Kidney (tissue), 22 donors: ENCODE measurements at places on chromosomes 3 and 15.

DNA sequence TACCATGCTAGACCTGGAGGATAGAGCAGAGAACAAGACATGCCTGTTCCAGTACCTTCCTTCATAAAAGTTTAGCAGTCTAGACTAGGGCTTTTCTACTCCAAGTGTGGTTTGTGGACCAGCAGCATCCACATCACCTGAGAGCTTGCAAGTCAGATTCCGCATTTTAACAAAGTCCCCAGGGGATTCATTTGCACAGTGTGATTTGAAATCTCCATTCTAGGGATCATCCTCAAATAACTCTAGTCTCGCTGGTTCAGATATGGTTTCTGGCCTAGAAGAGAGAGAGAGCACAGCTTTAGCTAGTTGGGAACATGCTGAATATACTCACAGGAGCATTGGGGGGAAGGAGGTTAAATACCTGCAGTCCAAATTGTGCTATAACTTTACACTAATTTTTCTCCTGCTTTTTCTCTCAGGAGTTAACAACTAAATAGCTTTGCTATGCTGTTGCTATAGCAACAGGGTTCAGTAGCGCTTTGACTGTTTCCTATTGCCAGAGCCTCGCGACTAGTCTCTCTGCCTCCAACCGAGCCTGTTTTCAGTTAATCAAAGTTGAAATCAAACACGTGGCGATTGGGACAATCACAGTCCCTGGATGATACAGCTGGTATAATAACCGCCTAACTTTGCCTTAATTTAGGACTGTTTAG, 64.0 kb upstream of the RASGRF1 start:
- DNase-seq = no peak

DNA sequence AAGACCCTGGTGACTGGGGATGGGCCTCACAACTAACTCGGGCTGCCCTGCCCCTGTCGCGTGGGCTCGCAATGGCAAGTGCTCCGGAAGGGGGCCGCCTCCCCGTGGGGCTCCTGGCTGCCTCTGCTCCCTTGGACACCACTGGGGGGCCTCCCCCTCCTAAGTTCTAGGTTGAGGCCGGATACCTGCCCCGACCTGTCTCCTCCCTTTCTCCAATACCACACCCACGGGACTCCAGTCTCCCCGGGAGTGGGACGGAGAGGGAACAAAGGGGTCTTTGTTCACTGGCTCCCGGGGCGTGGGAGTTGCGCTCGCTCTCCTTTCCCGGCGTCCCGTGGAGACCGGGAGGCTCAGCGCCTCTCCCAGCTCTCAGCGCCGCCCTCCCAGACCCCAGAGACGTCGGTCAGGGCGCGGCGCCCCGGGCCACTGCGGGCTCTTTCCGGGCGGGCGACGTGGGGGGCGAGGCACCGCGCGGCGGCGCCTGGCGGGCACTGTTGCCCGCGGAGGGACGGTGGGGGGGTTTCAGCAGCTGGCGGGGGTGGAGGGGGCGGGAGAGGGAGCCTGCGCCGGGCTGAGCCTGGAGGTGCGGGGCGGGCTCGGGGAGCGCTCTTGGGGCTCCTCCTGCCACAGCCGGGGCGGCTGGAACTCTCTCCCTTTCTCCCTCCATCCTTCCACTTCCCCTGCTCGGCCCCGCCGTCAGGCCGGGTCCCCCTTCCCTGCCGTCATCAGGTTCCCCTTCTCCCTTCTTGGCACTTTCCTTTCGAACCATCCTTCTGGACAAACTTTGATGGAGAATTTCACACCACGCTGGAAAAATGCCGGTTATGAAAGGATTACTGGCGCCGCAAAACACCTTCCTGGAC, at the start of gene KCNH8:
KCNH8 (plus strand) TSS at position 606 of the 863 bp plus-strand sequence; CDS start at position 816, 210 bp downstream.
- DNase-seq = peak; percentile 64

GRCh38 chr3:125140818-125141595, 71.5 kb downstream of the SLC12A8 start:
- DNase-seq = no peak

DNA sequence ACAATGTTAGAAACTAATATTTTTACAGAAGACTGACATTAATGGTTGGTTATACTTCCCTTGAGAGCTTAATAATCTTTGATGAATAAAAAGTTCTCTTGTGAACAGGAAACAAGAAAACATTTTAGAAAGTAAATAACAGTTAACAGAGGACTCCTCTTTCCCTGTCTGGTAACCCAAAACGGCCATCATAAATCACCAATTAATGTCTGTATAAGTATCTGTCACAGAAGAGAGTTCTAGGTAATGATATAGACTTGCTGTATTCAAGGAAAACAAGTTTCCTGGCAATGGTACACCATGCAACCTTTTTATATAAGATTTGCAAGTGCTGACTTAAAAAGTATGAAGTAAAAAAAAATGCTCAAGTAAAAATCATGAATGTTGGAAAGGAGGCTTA, 426.7 kb downstream of the SOX2 start:
- DNase-seq = no peak

DNA sequence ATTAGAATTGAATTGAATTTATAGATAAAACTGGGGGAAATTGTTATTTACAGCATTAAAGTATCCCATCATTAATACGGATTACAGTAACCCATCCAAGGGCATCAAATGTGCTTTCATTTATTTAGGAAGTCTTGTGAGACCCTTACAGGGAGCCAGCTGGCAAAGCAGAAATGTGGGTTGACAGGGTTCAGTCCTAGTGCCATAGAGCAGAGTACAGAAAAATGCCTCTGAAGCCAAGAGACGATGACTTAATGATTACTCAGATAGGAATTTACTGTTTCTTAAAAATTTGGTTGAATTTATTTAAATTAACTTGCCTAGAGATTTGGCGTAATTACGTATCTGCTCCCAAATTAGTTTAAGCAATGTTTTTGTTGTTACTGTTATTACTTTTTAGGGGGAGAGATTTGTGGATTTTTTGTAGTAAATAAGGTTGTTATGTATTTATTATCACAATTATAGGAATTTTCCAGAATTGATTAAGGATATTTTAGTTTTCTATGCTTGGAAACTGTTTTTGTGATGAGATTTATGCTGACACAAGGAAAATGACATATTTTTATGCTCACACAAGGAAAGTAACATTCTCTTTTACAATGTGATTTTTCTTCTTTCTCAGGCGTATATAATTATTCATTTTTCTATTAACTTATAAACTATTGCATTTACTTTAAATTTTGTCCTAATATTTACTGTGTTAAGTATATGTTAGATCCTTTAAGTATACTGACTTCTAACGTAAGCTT, 152.0 kb downstream of the EPHA6 start:
- DNase-seq = no peak

DNA sequence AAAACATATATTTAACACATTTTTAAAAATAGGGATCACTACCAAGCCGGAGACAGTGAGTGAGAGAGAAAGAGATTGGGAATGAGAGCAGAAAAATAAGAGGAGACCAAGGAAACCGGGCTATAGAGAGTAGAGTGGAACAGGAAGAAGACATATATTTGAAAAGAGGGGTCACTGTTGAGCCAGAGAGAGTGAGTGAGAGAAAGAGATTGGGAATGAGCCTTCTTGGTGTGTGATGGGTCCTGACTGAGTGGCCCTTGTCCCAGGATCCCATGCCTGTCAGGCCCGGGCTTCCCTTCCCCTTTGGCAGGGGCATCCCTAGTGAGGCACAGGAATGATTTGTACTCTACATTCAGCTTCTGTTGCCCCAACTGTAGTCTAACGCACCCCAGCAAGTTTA, 646.6 kb downstream of the NTRK3 start:
- DNase-seq = no peak

GRCh38 chr3:24545887-24546286, 51.2 kb upstream of the THRB start:
- DNase-seq = no peak

- no peak for DNase-seq
Observed at GRCh38 chr15:68333775-68334470, 56.4 kb downstream of the FEM1B start.

DNA sequence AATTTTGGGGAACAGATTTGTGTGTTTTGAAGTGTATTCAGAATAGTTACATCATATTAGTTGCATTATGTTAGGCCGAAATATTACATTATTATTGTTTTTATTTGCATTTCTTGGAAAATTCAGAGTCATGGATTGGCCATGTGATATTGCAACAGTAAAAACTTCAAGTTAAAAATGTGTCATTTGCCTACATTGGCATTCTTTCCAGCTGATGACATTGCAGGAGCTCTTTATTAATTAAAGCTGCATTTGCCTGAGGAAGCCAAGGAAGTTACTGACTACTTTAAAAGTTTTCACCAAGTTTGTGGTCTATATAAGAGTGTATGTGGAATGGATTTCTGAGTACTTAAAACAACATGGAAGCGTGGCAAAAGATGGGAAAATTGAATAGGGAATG, 726.4 kb upstream of the SGO1 start:
- no peak for DNase-seq

DNA sequence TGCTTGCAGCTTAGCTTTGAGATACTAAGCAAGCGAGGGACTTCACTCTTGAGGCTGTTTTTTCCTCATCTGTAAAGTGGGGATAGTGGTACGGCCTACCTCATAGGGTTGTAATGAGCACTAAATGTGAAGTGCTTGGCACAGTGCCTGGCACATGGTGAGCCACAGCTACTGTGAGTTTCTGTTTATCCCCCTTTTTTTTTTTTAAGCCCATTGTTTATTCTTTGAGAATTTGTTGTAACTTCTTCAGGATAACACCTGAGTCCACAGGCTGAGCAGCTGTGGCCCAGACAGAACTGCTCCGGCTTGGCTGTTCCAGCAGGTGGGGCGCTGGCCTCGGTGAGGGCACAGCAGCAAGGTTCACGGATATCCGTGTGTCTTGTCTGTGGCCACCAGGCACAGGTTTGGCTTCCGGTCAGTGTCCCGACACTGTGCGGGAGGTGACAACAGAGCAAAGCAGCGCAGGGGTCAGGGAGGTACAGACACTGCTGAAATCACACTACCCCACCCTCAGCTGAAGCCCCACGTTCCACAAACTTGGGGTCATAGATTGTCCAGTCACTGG, 7.3 kb upstream of the ISG20 start:
- no peak for DNase-seq

- no peak for DNase-seq
Observed at GRCh38 chr15:46039703-46040102, 404.9 kb downstream of the SQOR start.

DNA sequence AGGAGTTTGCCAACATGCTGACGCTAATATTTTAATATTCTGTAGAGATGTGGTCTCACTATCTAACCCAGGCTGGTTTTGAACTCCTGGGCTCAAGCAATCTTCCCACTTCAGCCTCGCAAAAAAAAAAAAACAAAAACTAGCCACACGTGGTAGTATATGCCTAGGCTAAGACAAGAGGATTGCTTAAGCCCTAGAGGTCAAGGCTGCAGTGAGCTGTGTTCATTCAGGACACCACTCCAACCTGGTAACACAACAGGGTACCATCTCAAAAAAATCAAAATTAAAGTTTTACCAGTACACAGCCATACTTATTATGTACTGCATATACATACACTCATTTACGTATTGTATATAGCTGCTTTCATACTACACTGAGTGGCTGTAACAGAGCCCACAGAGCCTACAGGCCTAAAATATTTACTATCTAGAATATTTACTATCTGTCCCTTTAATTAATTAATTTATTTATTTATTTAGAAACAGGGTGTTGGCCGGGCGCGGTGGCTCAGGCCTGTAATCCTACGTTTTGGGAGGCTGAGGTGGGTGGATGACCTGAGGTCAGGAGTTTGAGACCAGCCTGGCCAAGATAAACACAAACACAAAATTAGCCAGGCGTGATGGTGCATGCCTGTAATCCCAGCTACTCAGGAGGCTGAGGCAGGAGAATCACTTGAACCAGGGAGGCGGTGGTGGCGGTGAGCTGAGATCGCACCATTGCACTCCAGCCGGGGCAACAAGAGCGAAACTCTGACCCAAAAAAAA, 23.2 kb downstream of the SMARCC1 start:
- DNase-seq = no peak

GRCh38 chr3:64717872-64718613, 30.2 kb upstream of the ADAMTS9 start:
- DNase-seq = no peak

- DNase-seq = no peak
Observed at GRCh38 chr3:80677796-80678195, 910.0 kb upstream of the ROBO1 start.

DNA sequence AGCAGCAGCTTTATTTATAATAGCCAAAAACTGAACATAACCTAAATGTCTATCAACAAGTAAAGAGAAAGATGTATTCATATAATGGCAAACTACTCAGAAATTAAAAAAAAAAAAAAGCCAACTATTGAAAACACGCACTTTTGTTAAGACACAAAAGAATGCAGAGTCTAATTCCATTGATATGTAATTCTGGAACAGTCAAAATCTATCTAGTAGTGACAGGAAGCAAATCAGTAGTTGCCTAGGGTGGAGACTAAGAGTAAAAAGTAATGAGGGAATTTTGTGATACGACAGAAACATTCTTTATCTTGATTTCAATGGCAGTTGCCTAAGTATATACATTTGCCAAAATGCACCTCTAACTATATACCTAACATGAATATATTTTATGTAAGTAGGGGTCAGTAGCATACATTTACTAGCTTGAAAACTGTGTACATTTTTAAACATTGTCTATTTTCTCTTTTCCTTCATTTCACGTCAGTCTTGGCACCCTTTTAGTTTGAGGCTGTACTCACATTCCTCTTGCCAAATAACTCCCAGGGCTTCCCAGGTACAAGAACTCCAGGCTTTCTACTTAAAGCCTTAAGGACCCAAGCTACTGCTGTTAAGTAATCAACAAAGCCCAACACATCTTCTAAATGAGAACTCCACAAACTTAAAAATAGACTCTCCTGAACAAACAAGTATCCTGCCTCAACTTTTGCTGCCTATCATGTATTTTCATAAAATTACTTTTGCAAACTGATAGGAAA, 54.7 kb downstream of the ADAM10 start:
- no peak for DNase-seq

GRCh38 chr15:92801774-92802464, 98.2 kb upstream of the CHD2 start:
- no peak for DNase-seq

DNA sequence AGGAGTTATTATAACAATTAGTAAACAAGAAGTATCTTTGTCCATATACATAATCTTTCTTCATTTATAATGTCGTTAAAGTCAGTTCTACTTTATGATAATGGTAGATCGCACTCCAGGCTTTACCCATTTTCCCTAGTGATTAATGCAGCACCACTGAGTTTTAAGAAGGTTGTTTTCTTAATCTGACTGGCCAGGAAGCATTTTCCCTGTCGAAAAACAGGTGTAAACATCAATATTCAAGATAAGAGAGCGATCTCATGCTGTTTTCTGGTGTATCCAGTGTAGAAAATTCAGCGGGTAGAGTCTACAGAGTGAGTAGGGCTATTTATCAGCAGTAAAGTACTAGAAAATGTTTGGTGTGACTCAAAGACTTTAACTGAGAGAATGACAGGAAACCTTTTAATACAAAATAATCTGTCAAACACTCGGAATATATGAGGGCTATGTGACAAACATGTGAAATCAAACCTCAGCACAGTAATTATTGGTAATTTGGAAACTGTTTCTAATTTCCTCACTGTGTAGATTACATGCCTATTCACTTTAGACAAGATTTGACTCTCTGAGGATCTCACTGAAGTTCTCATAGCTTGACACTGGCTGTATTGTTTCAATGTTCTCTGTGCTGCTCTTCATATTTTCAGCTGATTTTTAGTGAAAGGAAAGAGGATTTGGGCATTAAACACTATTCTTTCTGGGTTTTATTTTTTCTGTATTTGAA, 1013.2 kb downstream of the VGLL3 start:
- no peak for DNase-seq
